Cerebellum (tissue), 4 donors: ENCODE measurements at places on chromosomes 7 and 10.

- DNase-seq = no peak
Observed at GRCh38 chr7:92794831-92795230, 41.5 kb downstream of the CDK6 start.

DNA sequence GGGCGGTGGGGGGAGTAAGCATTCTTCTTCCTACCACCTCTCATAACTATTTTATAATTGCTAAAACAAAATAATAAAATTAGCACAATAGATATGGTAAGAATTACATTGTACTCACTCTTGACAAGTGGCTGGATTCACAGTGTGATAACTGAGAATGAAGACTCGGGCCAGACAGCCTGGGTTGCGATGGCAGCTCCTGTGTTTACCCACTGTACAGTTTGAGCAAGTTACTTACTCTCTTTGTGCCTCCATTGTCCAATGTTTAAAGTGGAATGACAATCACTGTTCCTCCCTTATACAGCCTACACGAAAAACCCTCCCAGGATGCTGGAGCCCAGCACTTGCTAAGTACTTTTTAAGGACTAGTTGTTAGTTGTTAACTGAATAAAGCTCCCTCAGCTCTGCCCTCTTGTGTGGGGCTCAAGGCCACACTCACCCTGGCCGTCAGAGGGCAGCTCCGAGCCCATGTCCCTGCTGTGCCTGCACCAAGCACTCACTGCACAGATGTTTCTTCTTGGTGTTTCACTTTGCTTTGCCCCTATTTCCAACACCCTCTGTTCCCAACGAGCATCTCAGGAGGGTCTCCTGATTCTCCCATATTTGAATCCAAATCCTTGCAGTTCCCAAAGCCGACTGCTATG lies 56.4 kb upstream of the NPS start:
- no peak for DNase-seq

DNA sequence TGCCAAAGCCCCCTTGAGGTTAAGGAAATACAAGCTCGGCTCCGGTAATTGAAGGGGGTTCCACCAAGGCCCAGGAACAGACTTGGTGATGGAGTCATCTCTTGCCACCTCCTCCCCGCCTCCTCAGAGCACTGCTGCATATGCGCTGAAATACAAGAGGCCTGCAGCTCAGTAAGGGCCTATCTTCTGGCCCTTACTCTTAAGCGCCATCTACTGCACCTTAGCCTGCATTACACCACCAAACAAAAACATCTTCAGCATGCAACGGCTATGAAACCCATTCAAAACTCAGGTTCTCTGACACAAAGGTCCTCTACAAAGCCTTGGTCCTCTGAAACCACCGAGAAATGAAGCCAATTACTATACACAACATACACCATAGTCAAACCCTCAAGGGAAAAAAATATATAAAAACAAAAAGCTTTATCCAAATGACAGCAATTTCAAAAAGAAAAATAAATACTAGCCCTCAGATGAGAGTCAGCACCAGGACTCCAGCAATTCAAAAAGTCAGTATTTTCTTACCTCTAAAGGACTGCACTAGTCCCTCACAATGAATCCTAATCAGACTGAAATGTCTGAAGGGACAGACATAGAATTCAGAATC lies 176.8 kb upstream of the TBX20 start:
- no peak for DNase-seq

DNA sequence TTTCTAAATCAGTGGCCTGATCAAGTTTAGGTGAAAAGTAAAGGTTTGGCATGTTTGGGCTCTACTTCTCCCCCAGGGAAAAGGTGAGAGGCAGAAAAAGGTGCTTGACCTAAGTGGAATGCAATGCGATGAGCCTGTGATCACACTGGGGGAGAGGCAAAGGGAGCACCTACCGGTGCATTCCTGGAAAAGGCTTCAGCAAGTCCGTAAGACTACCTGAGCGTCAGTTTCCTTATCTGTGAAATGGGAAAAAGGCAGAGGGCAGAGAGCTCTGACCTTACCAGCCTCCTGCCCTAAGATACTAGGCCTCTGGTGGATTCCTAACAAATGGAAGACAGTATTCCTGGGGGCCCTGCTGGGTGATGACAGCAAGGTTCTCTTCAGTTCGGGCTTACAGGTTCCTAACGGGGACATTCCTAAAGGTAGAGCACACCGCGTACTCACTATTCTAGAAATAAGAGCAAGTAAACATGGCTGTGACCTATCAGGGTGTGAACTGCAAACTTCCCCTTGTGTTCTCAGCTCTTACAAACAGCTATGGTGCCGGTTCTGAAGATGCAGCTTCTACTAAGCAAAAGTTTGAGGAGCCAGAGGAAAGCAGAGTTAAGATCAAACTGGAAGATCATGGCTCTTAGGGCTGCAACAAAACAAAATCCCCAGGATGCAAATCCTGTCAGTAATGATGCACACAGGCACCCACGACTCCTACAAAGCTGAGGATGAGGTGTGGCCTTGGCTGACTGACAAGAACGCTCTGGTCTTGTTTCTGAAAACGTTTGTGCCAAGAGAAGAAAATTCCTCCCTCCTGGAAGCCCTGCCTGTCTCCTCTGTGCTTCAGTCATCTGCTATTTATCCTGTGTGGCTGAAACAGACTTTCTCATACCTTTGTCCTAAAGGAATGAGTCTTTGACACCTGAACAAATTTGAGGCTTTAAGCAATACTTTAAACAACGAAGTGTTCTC lies 13.3 kb upstream of the ACSL5 start:
- DNase-seq = no peak

GRCh38 chr7:95481271-95482165 lies 4.2 kb upstream of the ASB4 start:
- DNase-seq = no peak

- no peak for DNase-seq
Observed at GRCh38 chr10:88120599-88121333, 257.3 kb downstream of the PTEN start.

DNA sequence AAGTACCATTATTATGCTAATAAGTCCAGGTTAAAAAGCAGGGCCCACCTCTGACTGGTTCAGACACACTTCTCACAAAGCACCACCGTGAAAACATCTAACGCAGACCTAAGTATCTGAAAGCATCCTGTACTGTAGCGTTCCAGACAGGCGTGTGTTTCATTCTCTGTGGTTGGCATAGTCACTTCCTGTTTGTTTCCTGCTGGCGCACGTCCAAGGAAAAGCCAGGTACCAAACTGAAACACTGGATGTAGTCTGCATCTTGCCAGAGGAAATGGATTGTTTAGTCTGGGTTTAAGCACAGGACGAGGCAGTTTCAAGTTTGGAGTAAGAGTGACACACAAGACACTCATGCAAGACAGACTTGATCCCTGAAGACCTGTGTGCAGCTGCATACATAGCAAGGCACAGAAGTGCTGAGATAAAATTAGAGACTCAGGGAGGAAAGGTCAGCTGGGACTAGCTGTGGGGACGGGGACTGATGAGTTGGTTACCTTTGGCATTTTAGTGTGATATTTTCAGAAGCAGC lies 23.3 kb downstream of the BPGM start:
- no peak for DNase-seq

GRCh38 chr10:90741926-90742565 lies 115.8 kb downstream of the HTR7 start:
- DNase-seq = no peak

DNA sequence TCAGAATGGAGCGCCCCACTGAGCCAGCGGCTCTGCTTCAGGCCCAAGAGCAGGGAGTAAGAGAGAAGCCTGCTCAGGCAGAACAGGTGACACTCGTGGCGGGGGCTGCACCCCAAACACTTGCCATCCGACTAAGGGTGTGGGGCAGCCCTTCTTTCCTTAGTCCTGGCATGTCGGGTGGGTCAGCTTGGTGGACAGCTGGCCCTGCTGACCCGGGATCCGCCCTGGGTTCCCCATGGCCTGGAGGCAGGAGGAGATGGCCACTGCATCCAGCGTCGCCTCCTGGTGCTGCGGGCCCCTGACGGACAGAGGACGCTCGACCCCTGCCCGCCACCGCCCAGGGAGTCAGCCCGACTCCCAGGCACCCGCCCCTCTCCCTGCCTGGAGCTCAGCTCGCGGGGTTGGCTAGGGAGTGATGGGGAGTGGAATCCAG lies 1.2 kb upstream of the PAOX start:
- no peak for DNase-seq

DNA sequence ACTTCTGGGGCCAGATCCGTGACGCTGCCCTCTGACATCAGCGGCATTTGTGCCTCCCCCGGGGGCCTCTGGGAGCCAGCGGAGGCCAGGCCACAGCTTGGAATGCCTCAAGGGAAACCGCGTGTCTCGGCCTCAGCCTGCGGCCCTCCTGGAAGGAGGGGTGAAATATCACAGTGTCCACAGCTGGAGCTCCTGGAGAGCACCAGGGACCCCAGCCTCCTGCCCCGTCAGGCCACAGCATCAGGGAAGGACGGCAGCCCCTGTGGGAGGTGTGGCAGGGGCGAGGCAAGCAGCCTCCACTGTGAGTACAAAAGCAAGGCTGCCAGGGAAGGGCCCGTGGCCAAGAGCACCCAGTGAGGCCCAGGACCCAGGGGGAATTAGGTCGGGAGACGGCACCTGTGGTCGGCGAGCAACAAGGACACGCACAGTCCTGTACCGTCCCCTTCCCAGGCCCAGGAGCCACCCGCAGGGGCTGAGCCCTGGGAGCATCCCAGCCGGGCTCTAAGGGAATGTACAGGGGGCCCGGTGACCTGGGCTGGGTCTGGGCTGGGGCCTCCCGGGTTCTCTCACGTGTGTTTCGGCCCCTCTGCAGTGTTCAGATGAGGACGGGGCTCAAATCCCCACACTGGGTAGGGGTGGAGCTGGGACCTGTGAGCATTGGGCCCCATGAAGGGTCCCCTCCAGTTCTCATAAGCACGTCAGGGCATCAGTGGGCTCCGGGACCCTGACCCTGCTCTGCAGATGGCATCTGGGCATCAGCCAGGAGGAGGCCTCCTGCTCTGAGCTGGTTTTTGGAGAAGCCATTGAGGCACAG lies 18.7 kb upstream of the KNDC1 start:
- no peak for DNase-seq

DNA sequence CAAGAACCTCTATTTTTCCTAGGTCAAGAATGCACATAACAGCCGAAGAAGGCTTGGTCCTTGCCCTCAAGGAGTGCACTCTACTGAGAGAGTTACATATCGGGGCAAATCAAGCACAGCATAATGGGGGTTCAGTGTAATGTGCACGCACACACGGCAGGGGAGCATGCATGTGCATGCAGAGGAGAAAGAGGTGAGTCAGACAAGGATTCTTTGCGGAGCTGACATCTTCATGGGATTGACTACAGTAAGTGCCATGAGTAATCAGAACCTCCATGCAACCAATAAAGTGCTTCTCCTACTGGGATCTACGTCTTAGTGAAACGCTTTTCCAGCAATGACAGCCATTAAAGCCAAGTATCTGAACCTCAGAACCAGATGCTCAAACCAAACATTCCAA lies 123.6 kb downstream of the RNF216 start:
- no peak for DNase-seq

GRCh38 chr7:522071-522950 lies 2.7 kb upstream of the PDGFA start:
- DNase-seq = peak; percentile 39

GRCh38 chr7:371119-371778 lies 81.3 kb downstream of the FOXL3 start:
- no peak for DNase-seq

DNA sequence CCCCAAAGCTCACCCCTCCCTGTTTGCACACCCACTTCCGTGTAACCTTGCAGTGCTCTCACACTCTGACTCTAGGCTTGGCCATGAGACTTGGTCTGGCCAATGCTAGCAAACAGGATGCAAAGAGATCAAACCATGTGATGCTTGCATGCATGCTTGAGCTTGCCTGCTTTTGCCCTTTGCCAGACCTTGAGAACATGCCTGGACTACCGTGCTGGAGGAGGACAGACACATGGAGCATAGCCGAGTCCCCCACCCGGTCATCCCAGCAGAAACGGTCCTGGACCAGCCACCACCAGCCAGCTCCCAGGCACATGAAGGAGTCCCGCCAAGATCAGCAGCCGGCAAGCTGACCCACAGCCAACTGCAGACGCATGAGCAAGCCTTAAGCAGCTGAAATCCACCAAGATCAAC lies 23.4 kb downstream of the PYROXD2 start:
- peak; percentile 86 for DNase-seq

GRCh38 chr7:130853503-130854279 lies 119.7 kb upstream of the KLF14 start:
- no peak for DNase-seq

DNA sequence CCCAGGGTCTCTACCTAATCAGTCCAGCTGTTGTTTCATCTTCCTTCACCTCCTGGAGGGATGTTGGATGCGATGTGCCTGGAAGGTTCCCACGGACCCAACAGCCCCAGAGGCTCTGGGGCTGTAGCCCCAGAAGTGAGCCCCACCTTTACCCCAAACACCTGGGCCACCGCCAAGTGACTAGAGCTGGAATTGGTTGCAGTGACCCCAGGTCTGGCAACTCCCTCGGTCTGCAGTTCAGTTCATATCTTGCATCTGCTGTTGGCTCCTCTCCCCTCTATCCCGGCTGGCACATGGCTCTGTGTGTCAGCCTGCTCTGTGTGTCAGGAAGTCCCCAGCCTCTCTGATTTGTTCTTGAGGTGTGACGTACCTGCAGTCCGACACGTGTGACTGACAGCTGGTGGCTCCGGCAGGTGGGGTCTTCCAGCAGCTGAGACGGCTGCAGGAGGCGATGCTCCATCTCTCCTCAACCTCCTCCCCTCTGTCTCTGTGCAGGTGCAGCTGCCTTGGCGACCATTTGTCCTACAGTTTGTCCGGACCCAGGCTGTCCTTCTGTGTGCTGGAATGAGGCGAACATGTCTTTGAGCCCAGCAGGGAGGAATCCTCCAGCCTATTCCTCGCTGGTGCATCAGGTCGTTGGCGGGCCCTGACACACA lies 38.6 kb downstream of the ELFN1 start:
- no peak for DNase-seq

DNA sequence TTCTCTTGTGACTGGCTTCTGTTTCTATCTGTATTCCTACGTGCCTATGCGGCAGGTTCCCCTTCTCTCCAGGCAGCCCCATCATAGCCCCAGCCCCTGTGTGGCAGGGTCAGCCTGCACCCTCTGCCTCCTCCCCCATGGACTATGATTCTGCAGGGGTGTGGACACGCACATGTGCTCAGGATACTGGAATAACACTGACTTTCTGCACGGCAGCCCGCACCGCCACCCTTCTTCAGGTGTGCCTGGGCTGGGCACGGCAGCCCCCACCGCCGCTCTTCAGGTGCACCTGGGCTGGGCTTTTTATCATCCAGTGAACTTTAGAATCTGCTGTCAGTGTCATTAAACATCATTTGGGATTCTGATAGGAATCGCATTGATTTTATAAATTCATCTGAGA lies 202.6 kb upstream of the PPP2R2D start:
- no peak for DNase-seq

DNA sequence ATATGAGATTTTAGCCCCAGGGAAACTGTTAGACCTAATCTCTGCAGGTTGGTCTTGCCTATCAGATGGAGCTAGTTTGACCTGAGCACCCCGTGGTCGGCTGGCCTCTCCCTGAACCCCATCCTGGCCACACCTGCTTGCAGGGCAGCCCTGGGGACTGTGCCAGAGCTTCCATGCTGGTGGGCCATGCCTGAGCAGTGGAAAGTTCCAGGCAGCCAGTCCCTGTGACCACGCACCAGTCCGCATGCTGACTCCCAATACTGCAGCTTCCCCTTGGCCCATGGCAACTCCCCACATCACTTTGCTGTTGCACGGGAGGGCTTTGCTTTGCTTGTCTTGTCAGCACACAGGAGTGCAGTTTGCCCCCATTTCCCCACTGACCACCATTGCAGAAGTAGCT lies 427.8 kb upstream of the SEMA3D start:
- DNase-seq = no peak
